Myometrial cell (primary cell): ENCODE measurements at places on chromosomes 12 and 14. TPM values are rescaled to one million over a fixed set of nuclear protein-coding genes. Genes with fewer than 3 reads are reported as not detected.

Gene LETMD1
- 34.3 and 46.1 TPM in 2 replicates for total RNA-seq

Gene SLC35E3
- total RNA-seq: 1.7 and 3.2 TPM in 2 replicates

Gene HOXC4
- 0.58 TPM in 1 of 2 replicates, not detected in the other for total RNA-seq

Gene COX8C
- total RNA-seq: not detected in 2 replicates

Gene ABHD12B
- total RNA-seq: 0.35 TPM in 1 of 2 replicates, not detected in the other

Gene LRP6
- 13.1 and 22.5 TPM in 2 replicates for total RNA-seq
